ENCODE measurements at places on chromosomes 1 and 21.

DNA sequence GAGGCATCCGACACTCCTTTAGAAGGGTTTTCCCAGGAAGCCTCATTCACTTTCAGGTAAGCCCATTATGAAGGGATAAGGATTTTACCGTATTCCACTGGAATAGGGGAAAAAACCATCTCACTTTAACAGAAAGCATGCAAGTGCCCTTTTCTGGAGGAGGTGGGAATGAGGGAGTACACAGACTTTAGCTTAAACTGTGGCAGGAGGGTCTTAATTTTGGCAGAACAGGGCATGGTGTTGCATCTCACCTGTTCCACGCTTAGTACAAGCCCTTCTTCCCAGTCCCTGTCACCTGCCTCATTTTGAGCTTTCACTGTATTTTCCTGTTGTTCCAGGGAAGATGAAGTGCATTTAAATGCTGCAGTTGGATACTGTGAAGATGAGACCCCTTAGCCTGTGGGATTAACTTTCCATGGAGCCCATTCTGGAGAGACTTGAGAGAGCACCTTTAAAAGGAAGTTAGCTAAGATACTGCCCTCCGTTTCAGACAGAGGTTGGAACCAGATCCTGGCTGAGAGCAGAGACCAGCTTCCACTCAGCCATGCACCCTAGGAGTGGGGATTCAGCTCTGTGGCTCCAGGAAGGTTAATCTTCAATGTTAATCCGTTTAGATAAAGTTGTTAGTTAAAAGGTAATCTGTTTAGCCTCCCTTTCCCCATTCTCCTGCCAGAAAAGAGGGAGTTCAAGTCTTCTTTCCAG lies 42.6 kb downstream of the PBX1 start:
- no peak for DNase-seq

DNA sequence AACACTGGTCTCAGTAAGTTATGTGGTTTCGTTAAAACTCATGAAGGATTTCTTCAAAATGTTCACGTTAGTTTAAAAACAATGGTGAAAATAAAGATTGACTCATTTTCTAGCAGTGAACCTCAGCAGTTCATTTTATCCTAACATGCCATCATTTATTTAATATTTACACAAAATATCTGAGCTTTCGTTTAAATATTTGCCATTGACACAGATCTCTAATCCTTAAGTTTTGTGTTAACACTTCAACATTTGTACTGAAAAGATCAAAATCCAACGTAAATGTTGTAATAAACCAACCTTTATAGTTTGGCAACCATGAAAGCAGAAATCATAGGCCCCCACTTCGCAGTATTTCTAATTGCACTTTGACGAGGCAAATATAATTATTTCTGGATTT lies 1129.5 kb downstream of the PLA2G4A start:
- DNase-seq: no peak

- DNase-seq: no peak
Observed at GRCh38 chr1:205965036-205965884, 22.0 kb upstream of the SLC26A9 start.

GRCh38 chr1:203954788-203955552 lies 93.6 kb downstream of the SNRPE start:
- DNase-seq: no peak

GRCh38 chr1:3590951-3591865 lies 20.1 kb downstream of the MEGF6 start:
- no peak for DNase-seq

DNA sequence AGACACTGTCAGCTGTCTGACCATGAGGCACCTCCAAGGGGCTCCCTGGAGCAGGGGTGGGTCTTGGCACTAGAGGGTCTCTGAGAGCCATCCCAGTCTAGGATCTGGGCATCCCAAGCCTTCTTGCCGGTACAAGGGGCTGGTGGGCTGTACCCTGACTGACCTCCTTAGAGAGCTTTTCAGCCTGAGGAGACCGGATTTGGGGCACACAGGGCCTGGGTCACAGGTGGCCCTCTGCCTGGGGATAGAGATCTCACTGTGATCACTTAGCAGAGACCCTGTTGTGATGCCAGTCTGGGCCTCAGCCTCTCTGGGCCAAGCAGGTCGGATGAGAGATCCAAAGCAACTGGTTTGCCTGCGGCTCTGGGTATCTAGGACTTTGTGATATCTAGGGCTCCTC lies 227.2 kb downstream of the TRABD2B start:
- DNase-seq: no peak

GRCh38 chr1:31441970-31442647 lies 29.1 kb downstream of the SERINC2 start:
- no peak for DNase-seq

- DNase-seq: no peak
Observed at GRCh38 chr1:187411118-187411517, 582.4 kb downstream of the PLA2G4A start.

DNA sequence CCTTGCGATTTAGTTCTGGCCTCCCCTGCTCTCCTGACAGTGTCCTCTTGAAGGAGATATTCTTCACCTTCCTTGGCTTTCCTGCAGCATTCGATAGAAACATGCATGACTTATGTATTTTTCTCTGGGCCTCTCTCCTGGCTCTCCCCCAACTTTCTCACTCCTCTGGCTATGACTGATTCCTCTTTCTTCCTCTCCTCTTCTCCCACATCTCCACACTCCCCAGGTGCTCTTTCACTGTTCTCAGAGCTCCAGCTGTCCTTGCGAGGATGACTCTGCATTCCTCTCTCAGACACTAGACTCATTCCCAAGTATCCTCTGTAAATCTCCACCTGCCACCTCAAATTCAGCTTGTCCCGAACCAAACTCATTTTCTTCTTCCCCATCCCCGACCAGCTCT lies 18.0 kb downstream of the LRRC42 start:
- no peak for DNase-seq

GRCh38 chr1:7352364-7352763 lies 418.7 kb upstream of the VAMP3 start:
- DNase-seq: no peak

- DNase-seq: no peak
Observed at GRCh38 chr1:17563494-17564281, 24.2 kb downstream of the ARHGEF10L start.

DNA sequence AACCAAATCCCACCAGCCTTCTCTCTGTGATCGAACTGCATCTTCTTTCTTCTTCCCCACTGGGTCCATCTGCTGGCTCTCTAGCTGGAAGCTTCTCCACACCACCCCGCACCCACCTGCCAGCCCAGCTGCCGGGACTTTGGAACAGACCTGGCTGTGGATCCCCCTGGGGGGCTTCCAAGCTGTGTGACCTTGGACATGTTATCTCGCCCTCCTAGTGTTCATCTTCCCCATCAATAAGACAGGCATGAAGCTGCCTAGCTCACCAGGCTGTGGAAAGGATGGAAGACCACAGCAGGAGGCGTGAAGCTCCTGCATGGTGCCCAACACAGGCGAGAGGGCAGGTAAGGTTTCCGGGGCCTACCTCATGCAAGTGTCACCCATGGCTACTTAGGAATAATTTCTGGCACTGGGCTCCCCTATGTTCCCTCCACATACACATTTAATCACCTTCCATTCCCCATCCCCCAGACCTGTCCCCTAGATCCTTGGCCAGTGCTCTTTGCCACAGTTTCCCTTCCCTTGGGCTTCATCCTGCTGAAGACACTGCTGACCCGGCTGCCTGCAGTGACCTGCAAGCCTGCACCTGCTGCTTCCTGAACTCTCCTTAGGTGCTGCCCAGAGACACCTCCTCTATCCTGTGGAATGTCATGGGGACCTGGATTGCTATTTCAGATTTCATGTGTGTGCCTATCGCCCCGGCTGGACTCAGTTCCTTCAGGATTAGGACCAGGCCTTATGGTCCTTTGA lies 13.2 kb upstream of the C2CD2 start:
- DNase-seq: no peak

DNA sequence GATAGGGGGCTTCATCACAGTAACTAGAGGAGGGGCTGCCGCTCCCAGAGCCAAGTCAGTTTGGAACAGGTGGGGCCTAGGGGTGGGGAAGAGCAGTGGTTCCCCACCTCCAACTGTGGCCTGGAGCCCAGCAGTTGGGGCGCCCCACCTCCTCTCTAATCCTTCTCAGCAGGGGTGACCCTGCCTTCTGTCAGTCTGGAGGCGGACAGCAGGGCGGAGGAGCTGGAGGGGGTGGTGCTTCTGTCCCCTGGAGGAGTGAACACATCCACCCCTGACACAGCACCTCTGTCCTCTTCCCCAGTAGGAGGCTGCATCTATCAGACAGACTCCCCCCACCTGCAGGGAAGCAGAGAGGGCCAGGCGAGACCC lies 73.8 kb downstream of the MRPL37 start:
- DNase-seq: no peak

DNA sequence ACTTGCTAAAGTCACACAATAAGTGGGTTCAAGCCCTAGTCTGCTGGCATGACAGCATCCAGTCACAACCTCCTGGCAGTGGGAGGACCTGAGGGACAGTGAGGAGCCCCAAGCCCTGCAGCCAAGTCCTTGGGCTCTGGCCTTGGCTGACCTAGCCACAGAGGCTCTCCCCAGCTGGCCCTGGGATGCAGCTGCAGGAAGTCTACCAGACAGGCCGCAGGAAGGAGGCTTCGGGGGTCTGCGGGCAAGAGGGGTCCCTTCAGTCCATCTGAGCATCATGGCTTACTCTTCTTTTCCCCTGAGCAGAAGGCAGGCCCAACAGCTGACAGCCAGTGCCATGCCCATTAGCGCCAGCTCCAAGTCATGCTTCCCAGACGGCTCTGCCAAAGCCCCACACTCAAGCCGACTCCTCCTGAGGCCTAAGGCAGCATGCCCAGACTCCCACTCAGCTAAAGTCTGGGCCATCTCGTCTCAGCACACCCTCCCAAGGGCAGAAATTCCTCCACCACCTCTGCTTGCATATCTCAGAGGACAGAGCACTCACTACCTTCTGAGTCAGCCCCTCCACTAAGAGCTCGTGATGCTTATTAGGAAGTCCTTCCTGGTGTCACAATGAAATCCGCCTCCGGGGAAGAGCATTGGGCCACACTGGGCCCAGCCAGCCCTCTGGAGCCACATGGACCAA lies 20.1 kb downstream of the SLC1A7 start:
- DNase-seq: no peak

GRCh38 chr1:27971674-27972073 lies 11.9 kb downstream of the XKR8 start:
- no peak for DNase-seq

DNA sequence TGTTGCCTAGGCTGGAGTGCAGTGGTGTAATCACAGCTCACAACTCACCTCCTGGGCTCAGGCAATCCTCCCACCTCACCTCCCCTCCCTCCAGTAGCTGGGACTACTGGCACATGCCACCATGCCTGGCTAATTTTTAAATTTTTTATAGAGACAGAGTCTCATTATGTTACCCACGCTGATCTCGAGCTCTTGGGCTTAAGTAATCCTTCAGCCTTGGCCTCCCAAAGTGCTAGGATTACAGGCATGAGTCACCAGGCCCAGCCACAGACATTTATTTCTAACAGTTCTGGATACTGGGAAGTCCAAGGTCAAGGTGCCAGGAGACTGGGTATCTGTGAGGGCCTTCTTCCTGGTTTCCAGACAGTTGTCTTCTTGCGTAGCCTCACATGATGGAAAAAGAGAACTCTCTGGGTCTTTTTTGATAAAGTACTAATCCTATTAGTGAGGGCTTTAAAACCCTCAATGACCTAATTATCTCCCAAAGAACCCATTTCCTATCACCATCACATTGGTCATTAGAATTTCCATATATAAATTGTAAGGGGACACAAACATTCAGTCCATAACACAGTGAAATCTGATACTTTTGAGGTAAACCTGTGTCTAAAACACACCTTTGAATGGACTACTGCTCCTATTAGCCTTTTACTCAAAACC lies 67.9 kb downstream of the PHACTR4 start:
- DNase-seq: no peak

- no peak for DNase-seq
Observed at GRCh38 chr1:236747311-236747985, 47.6 kb upstream of the MTR start.

DNA sequence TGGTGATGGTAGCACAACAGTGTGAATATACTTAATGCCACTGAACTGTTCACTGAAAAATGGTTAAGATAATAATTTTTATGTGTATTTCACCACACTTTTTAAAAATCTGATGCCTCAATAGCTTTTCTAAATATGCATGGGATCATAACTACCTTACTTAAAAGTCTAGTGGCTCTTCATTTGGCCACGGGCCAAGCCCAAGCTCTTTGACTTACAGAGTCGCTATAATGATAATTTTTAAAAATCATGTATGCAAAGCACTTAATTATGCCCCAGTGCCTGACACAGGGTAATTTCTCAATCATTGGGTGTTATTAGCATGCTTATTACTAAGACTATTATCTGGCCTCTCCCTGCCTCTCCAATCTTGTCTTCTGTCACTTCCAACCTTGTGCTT lies 7.6 kb upstream of the CNN3 start:
- no peak for DNase-seq

DNA sequence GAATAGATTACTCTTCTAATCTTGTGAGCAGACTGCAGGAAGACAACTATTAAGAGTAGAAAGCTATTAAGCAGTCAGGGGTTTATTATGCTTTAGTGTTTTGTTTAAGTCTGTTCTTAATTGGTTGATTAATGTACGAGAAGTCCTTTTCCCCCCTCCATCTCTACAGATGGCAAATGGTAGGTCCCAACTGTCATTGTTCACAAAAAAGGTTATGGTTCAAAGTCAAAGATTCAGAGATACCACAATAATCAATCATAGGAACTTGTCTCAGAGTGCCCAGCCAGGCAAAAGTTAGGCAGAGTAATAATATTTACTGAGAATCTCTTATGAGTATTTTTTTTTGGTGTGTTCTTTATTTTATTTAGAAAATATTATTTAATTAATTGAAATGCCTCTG lies 26.8 kb downstream of the NFIA start:
- DNase-seq: no peak

DNA sequence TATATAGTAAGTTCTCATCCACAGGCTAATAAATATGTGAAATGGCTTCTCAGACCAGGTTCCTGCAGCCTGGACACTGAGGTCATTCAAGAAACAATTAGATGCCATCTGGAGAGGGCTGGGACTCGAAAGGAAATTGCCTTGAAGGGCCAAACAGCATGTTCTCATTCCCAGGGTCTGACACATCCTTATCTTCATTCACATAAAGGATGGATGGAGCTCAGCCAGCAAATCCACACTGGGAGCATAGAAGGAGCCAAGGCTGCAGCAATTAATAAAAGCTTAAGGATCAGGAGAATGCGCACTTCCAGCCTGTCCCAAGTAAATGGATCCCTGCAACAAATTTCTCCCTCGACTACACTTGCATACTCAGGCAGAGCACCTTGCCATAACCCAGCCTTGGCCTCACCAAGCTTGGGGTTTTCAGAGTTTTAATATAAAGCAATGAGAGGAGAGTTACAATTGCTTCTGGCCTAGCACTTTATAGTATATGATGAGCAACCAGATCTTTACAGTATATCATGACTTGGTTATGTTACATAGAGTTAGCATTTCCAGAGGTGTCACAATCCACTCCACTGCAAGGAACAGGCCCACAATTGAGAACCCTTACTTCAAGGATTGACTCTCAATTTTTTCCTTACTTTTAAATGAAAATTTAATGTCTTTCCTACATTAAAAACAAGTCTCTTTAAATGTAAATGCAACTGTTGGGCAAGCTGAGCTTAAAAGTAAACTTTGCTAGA lies 55.9 kb downstream of the BCAR3 start:
- DNase-seq: no peak

- DNase-seq: no peak
Observed at GRCh38 chr1:31483012-31483946, 70.3 kb downstream of the SERINC2 start.

Measured in CD4-positive, CD25-positive, alpha-beta regulatory T cell (primary cell).